ENCODE measurements at places on chromosomes 4 and X.

DNA sequence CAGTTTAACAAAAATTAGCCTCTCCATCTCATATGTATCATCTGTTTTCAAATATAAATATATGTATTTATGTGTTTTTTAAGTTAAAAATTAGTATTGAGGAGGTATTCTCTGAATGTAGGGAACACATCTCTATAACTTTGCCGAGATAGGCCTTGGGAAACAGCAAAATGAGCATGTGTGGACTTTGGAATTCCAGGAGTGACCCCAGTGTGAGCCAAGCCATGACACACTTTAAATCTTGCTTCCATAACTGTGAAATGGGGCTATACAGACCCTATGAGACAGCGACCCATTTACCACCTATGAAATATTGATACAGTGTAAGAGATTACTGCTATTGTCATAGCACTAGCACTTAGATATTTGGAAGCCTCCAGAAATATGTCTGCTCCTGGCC is 58.8 kb downstream of the FRMPD4 start:
- DNase-seq: no peak

DNA sequence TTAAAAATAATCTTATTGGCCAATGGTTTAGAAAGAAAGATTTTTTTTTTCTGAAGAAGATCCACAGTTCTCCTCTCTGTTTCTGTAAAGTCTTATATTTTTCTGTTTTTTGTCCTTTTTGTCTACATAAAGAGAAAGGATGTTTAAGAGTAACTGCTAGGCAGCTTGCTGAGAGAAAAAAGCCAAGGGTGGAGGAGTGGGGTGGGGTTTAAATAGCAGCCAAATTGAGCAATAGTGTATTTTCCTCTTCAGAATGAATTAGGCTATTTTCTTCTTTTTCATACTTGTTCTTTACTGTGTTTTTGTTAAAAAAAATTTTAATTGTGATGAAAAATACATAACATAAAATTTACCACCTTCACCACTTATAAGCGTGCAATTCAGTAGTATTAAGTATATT is 224.6 kb downstream of the SOWAHB start:
- no peak for DNase-seq

GRCh38 chr4:128462103-128462783 is 174.6 kb upstream of the PGRMC2 start:
- DNase-seq: no peak

GRCh38 chr4:109414938-109415337 is 18.7 kb upstream of the SEC24B start:
- no peak for DNase-seq

DNA sequence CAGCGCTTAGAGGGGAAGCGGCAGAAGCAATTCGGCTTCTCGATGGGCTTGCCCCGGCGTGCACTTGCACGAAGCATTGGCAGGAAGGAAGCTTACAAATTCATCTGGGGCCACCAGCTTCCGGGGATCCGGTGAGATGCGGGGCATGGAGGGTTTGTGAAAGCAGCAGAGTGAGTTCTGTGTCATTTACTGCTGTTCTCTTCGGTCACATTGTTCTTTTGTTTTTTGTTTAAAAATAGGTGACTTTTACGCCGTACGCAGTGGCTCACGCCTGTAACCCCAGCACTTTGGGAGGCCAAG is 47.0 kb downstream of the ASMT start:
- DNase-seq: no peak

GRCh38 chrX:37755025-37755424 is 24.8 kb upstream of the CYBB start:
- DNase-seq: peak; percentile 12

DNA sequence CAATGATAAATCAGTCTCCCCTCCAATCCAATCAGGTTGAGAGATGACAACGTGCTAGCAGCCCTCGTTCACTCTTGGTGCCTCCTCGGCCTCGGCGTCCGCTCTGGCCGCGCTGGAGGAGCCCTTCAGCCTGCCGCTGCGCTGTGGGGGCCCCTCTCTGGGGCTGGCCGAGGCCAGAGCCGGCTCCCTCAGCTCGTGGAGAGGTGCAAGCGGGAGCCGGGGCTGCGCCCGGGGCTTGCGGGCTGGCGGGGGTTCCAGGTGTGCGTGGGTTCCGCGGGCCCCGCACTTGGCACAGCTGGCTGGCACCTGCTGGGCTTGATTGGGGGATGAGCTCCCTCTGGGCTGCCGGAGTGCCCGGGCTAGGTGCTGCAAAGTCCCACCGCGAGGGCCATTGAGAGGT is 40.9 kb upstream of the PRSS48 start:
- no peak for DNase-seq

GRCh38 chr4:111689731-111690130 is 455.5 kb upstream of the FAM241A start:
- no peak for DNase-seq

- DNase-seq: no peak
These were observed 1900.0 kb downstream of the C4orf33 start for GRCh38 chr4:130995988-130996387.

GRCh38 chr4:41079881-41080560 is 134.3 kb downstream of the APBB2 start:
- DNase-seq: no peak

GRCh38 chr4:153115322-153116290 is 88.6 kb upstream of the TRIM2 start:
- peak; percentile 73 for DNase-seq

GRCh38 chr4:47733302-47734175 is 104.3 kb downstream of the CORIN start:
- DNase-seq: no peak

Measured in activated naive CD8-positive, alpha-beta T cell treated with anti-CD3 and anti-CD28 coated beads, Interleukin-2, amount 50 U/mL, for 24 hours (primary cell).